ENCODE measurements at places on chromosomes 3 and 15. TPM values are rescaled to one million over a fixed set of nuclear protein-coding genes. Genes with fewer than 3 reads are reported as not detected.

Gene DOCK3
- polyA plus RNA-seq = 18.7 TPM

Gene VPS33B
- 52.5 TPM for polyA plus RNA-seq

Gene MYZAP
- 0.16 TPM for polyA plus RNA-seq

Gene PCSK6
- 1.4 TPM for polyA plus RNA-seq

Gene PXK
- polyA plus RNA-seq = 40.4 TPM

Gene KLHL25
- 45.7 TPM for polyA plus RNA-seq
